ENCODE measurements at places on chromosomes 3 and 15. TPM values are rescaled to one million over a fixed set of nuclear protein-coding genes. Genes with fewer than 3 reads are reported as not detected.

TMCO5A gene
- polyA plus RNA-seq = not detected

COX17 gene
- polyA plus RNA-seq = 218 TPM

ABTB1 gene
- polyA plus RNA-seq = 43.2 TPM

GRCh38 chr15:35305946-35306345, 220.9 kb upstream of the NANOGP8 start:
- no peak overlapping the region for H3K27ac ChIP-seq
- no peak overlapping the region for H3K4me3 ChIP-seq
- no peaks in the 10 kb centered on the region for H3K36me3 ChIP-seq
- H3K27me3 ChIP-seq = no peaks in the 10 kb centered on the region
- DNase-seq = peak; percentile 87

All from kidney (tissue), 22 donors.